ENCODE measurements at places on chromosomes 5 and 9.

DNA sequence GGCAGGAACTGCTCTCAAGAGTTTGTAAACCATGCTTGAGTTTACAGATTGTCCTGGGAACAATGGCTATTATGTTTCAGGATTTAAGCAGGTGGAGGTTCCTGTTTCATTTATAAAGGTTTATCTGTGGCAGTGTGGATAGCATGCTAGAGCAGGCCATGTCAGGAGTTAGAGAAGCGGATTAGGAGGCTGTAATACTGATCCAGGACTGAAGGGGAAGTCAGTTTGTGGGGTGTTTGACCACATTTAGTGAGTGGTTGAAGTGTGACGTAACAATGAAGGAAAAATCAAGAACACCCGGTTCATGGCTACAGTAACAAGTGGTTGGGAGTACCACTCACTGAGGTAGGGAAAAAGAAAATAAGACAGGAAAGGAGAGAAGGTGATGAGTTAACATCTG, 299.0 kb downstream of the TLR4 start:
- no peak for DNase-seq

GRCh38 chr9:98324801-98325200, 69.4 kb upstream of the TBC1D2 start:
- no peak for DNase-seq

GRCh38 chr9:107438211-107439031, 51.1 kb downstream of the KLF4 start:
- DNase-seq = no peak

DNA sequence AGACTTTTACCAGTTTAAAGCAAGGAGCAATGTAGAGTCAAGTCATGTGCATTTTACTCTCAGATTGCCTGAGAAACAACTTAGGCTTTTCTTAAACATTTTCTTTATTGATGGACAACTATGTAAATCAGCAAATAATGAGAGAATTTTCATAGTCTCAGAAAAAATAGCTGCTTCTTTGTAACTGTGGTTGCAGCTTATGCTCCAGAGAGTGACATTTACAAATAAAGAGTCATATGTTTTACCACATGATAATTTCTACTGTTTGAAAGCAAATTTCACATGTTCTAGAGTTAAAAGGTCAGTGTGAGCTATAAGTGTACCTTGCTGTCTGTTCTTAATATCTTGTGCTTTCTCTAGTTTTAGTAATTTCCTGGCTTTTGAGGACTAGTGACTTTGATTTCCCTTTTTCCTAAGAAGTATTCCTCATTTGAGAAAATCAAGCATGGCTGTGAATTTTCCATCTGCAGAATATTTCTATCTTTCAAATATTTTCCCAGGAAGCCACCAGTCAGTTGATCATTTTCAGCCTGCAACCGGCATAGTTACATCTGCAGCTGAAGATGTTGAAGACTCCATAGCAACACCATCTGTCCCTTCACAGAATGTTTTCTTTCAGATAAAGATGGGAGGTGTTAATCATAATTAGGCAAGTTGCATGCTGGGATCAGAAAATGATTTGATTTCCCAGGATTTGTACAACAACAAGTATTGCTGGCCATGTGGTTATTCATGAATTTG, 229.9 kb downstream of the SGCD start:
- DNase-seq = no peak

DNA sequence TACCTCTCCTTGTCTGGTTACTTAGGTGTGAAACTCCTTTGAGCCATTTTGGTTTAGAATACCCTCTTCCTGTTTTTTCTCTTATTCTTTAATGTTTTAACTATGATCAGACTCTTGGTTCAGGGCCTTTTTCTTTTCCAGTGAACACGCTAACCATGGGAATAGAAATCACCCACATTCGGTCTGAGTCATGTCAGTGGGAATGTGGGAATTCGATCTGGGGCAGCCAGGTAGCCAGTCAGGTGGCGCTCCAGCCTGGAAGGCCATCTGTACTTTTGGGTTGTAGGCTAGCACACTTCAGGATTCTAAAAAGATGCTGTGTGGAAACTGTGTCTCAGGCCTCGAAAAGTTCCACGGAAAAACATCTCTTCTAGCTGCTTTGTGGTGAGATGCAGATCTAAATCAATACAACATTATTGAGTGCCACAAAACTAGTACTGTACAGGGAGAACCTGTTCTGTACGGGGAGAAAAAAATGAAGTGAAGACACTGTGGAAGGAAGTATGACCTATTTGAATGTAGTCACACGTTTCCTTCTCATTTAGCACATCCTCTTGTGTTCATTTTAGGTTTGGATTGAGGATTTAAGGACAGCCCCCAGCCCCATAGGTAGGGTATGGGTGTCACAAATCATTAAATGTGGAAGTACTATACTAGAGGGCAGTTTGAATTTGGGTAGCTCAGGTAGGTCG, 36.4 kb downstream of the SNX30 start:
- no peak for DNase-seq

DNA sequence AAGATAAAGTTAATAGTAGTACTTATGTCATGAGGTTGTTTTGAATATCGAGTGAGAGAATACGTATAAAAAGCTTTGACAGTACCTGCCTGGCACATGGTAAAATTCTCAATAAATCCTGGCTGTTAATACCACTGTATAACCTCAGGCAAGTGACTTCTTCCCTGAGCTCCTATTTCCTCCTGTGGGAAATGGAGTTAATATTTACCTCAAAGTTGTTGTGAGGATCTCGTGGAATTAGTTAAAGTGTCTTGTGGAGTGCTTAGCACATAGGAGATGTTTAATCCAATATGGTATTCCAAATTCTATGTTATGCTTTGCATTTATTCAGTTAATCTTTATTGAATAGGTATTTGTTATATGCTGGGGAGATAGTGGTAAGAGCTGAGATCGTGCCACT, 18.5 kb downstream of the FOCAD start:
- DNase-seq = no peak

DNA sequence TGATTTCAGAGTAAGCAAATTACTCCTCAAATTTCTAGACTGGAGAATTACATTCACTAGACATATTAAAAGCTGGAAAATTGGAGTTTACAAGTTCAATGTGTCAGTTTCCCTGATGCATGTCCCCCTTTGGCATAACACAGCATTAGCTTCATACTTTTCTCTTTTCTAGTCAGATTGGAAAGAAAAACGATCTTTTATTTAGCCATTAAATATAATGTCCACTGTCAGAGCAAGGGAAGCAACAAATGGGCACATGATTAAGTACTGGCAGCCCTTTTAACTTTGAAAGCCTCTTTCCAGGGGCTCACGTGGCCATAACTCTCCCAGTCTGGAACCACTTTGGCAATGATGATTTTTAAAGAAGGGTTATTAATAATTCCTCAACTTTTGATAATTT, 203.3 kb downstream of the KCNN2 start:
- DNase-seq = no peak

GRCh38 chr9:129145841-129146292, 32.2 kb downstream of the IER5L start:
- DNase-seq = no peak

DNA sequence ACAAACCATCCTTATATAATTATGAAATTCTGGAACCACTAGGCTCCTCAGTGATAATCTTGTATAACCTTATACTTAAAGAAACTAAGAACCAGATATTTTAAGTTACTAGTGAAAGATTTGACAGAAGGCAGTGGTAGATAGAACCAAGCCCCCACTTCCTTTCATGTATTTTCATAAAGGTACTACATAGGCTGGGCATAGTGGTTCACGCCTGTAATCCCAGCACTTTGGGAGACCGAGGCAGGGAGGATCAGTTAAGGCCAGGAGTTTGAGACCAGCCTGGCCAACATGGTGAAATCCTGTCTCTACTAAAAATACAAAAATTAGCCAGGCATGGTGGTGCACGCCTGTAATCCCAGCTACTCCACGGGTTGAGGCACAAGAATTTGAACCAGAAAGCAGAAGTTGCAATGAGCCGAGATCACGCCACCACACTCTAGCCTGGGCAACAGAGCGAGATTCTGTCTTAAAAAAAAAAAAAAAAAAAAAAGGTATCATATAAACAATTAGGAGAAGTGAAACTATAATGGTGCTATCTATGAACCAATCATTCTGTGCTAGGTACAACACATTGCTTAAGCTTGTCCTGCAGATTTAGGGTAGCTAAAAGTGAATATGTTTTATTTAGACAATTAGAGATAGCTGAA, 27.9 kb upstream of the DTWD2 start:
- DNase-seq = no peak

GRCh38 chr5:102715082-102715807, 39.9 kb upstream of the PAM start:
- no peak for DNase-seq

DNA sequence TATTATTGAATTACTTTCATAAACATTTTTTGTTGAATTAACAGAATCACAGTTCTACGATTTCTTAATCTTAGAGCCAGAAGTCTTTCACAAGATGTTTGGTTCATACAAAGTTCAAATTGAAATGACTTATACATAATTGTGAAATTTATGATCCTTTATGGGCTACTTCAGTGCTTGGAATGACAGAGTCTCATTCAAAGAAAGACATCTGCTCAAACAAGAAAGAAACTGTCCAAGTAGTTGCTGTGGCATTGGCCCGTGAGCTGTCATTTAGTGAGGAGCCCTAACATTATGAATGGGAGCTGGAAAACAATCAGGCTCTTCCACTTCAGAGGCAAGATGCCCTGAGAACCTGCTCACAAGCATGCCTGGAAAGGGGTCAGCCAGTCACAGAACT, 63.4 kb downstream of the AUH start:
- no peak for DNase-seq

GRCh38 chr5:95059636-95060035, 225.3 kb downstream of the MCTP1 start:
- DNase-seq = no peak
